Dermis blood vessel endothelial cell (primary cell): ENCODE measurements at places on chromosomes 2 and 18.

DNA sequence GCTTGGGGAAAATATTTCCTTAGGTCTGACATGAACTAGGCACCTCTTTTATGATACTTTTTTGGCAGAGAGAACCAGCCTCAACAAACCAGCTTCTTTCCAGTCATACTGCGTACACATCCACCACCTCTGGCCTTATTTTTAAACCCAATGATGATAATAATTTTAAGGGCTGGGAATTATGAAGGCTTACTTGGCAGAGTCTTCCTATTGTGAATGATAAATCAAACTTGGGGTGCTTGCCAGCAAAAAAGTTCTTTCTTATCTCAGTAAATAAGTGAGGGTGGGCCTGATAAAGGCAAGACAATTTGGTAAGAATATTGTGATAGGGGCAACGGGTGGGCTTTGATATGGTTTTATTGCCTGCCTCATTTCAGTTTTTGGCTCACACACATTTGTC lies 1230.2 kb upstream of the ZEB2 start:
- no peak for DNase-seq

- DNase-seq = no peak
These were observed 42.0 kb downstream of the FAM161A start for GRCh38 chr2:61811821-61812220.

GRCh38 chr2:197092431-197092830 lies 165.9 kb upstream of the PGAP1 start:
- no peak for DNase-seq

GRCh38 chr2:72718876-72719275 lies 107.0 kb downstream of the EXOC6B start:
- no peak for DNase-seq

DNA sequence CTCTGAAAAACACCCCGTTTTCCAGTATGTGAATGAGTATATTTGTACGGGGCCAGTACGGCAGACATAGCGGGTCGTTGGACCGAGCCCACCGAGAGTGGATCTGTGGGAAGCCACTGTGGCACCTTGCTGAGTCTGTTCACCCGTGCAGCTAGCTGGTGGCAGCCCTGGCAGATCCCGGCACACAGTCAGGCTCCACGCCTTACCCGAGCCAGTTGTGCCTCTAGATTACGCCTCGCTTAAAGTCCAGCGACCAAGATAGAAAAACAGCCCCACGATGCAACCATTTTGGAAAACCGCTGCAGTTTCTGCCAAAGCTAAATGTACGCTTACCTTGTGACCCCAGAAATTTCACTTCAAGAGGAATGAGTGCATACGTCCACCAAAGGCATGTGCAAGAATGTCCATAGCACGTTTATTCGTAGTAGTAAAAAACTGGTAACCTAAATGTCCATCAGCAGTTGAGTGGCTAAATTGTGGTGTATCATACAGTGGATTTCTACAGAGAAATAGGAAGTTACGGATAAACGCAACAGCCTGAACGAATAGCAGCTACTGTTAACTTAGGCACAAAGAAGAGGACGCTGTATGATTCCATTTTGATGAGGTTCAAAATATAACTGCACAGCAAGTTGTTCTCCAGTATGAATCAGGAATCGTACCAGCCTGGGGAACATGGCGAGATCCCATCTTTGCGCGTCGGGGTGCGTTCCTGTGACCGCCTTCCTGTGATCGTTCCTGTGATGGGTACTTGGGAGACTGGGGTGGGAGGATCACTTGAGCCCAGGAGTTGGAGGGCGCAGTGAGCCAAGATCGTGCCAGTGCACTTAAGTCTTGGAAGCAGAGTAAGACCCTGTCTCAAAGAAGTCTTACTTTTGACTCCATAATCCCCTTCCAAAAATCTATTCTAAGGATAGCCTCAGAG lies 688 bp upstream of the WDR33 start:
- no peak for DNase-seq

- DNase-seq = no peak
These were observed 489.1 kb upstream of the LRATD1 start for GRCh38 chr2:14143435-14143834.

DNA sequence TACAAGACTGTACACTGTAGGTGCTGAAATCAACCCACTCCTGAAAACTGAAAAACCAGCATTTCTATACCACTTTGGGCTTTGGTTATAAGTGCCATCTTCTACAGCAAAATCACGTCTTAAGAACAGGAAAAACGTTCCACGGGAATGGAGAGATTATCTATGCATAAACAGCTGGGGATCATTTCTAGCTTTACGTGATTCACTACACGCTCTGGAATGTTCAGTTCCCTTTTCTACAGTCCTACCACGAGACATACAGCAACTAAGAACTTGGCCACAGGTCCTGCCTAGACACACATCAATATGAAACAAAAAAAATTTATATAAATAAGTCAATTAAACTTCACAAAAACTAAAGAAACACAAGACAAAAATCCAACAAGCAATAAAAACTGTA lies 3.6 kb downstream of the CXCR4 start:
- no peak for DNase-seq

DNA sequence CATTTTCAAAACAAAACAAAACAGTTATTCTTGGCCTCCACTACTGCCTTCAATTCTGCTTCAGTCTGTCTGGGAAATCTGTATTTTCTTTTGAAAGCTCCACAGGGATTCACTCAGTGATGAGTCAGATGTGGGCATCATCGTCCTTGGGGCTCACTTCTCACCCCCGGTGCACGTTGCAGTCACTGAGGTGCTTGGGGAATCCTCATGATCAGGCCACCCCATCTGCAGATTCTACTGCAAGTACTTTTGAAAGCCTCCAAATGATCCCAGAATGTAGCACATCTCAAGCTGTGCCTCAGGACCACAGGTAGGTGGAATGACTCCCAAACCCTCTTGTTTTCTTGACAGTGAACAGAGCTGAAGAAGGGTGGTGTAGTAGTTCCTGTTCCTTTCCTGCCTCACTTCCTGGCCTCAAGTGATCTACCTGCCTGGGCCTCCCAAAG lies 34.3 kb downstream of the LPIN2 start:
- peak; percentile 69 for DNase-seq

GRCh38 chr2:217970206-217970605 lies 32.6 kb downstream of the TNS1 start:
- no peak for DNase-seq
